ENCODE measurements at places on chromosomes 4 and X. TPM values are rescaled to one million over a fixed set of nuclear protein-coding genes. Genes with fewer than 3 reads are reported as not detected.

DNA sequence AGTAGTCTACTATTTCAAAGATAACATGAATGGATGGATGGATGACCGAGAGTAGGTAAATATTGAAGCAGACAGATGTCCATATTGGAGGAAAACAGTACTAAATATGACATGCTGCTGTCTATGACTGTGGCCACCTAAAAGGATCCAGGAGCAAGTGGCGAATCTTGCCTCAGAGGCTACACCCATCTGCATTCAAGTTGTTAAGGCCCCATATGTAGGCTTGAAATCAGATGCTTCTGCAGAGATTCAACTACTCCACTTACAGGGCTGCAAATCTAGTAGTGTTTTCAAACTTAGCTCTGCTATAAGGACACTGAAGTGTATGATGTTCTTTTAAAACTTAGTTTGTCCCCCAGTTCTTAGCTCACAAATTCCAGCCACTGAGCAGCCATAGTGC, 28.9 kb downstream of the SEPSECS start:
- no peak for DNase-seq

GRCh38 chr4:52995360-52996030, 133.4 kb downstream of the RASL11B start:
- no peak for DNase-seq

GRCh38 chr4:176588436-176588835, 204.3 kb downstream of the VEGFC start:
- no peak for DNase-seq

SPANXA1 gene
- not detected for total RNA-seq

- no peak for DNase-seq
Observed at GRCh38 chrX:129736491-129736890, 2.3 kb upstream of the XPNPEP2 start.

- DNase-seq = no peak
Observed at GRCh38 chr4:8117278-8117682, 41.3 kb downstream of the ABLIM2 start.

All from fibroblast of lung (primary cell).